Right ventricle myocardium inferior (tissue), 1 donor: ENCODE measurements at places on chromosomes 11 and 22. TPM values are rescaled to one million over a fixed set of nuclear protein-coding genes. Genes with fewer than 3 reads are reported as not detected.

GRCh38 chr11:30533445-30533947, 52.7 kb downstream of the MPPED2 start:
- DNase-seq, result no peak

DNA sequence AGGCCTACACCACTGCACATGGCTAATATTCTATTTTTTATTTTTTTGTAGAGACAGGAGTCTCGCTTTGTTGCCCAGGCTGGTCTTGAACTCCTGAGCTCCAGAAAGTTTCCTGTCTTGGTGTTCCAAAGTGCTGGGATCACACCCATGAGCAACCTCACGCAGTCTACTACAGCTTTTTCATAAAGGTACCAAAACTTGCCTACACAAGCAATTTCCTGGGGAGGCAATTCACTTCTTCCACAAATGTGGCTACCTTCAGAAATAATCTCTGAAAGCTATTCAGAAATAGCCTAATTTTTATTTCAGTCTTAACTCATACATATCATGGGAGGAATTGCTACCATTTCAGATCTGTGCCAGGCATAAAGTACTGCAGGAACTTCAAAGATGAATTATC, 11.4 kb downstream of the SLC35F2 start:
- no peak for DNase-seq

- DNase-seq, result no peak
Measured at GRCh38 chr11:85355921-85356320, 271.2 kb downstream of the DLG2 start.

GRCh38 chr11:105524286-105524685, 85.6 kb upstream of the GRIA4 start:
- DNase-seq, result no peak

DNA sequence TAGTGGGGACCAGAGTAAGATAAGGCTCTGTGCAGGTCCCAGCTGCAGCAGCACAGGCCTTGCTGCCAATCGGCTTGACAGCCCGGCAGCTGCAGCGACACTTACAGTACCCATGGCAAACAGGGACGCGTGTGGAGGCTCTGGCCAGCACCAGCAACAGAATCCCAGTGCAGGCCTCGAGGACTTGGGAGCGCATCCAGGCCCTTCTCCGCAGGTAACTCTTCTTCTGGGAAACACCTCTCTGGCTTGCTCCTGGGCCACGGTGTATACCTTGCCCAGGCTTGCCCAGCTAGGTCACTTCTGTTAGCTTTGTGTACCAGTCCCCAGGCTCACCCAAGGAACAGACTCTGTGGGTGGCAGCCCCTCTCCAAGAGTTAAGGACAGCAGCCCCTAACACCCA, 126.7 kb downstream of the CTTN start:
- DNase-seq, result peak; percentile 54

- DNase-seq, result no peak
Measured at GRCh38 chr22:19526702-19527111, 2.5 kb upstream of the CLDN5 start.

Gene PRR5L
- 1.6 TPM for total RNA-seq

Gene KRTAP5-10
- not detected for total RNA-seq

Gene FLRT1
- 0.57 TPM for total RNA-seq

Gene RNF26
- total RNA-seq, result 13.1 TPM
